NCI-H2107 (cell line): ENCODE measurements at places on chromosomes 6 and 20.

DNA sequence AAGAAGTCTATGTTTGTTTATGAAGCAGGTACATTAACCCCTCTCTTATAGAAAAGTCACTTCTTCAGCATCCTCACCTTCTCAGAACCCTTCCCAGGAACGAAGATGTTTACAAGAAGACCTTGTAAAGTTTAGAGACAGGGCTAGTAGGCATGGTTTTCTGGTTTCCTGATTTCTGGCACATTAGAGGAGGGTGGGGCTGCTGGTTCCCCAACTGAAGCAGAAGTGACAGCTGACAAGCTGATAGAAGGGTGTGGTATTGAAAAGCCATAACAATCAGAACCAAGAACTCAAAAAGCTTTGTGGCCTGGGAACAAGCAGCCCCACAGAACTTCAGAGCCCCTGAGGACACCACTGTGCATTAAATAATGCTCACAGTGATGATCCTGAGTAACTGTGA, 91.2 kb downstream of the RTN4IP1 start:
- DNase-seq, result no peak

DNA sequence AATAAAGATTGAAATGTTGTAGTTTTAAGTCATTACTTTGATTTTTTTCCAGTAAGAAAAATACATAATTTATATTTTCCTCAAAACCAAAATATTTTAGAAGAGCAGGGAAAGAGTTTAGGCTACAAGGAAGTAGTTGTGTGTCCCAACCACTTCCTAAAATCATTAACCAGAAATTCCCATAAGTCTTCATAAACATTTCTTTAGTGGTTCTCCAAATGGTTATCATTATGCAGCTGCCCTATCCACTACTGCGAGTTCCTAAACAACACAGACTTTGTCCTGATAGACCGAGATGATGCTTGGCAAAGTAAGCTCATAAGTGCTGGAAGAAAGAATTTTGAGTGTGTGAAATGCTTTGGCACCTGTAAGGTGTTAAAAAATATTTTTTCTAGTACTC, 93.6 kb downstream of the ARMC2 start:
- no peak for DNase-seq

- no peak for DNase-seq
Measured at GRCh38 chr20:2900845-2901592, 27.7 kb downstream of the PTPRA start.

DNA sequence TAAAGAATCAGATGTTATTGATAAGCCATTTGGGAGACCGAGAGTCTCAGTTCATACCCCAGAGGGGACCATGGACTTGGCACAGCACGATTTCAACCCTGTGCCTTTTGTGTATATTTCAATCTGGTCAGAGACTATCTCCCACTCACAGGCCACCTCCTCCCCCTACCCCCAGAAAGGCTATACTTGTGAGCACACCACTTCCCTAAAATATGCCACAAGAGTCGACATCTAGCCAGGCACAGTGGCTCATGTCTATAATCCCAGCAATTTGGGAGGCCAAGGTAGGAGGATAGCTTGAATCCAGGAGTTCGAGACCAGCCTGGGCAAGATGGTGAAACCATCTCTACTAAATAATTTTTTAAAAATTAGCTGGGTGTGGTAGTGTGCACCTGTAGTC, 13.6 kb upstream of the TCF15 start:
- no peak for DNase-seq

GRCh38 chr6:91482498-91482897, 895.6 kb upstream of the MAP3K7 start:
- DNase-seq, result no peak

DNA sequence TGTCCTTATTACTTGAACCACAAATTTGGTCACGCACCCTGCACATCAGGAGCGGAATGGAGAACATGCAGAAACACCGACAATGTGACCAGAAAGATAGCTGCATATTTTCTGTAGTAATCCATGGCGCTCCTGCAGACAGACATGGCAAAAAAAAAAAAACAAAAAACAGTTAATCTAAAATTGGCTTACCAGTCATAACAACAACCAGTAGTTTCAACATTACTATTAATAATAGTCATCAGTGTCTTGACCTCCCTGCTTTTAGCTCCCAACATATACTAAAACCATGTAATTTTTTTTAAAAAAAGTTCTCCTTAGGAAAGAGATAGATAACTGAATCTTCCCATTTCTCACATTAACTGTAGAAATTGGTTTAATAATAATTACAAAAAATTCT, 6.8 kb downstream of the CGA start:
- DNase-seq, result no peak

DNA sequence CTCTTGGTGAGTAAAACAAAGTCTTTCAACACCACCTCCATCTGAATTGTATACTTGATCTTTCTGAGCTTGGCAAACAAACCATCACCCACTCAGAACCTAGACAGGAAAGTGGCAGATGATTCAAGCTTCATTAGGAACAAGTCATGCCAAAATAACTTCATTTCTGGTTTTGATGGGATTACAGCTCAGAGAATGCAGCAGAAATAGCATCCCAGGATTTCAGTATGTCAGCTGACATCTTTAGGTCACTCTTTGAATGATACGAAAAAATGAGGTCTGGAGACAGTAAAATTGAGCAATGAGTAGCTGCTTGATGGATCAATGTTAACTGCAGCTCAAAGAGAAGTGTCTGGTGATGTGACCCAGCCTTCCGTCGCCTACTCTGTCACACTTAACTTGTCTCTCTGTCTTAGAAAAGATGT, 92.4 kb downstream of the GJA10 start:
- no peak for DNase-seq

GRCh38 chr6:111469543-111469942, 13.5 kb downstream of the REV3L start:
- DNase-seq, result no peak

GRCh38 chr6:166736634-166737033, 109.6 kb upstream of the RPS6KA2 start:
- DNase-seq, result no peak

DNA sequence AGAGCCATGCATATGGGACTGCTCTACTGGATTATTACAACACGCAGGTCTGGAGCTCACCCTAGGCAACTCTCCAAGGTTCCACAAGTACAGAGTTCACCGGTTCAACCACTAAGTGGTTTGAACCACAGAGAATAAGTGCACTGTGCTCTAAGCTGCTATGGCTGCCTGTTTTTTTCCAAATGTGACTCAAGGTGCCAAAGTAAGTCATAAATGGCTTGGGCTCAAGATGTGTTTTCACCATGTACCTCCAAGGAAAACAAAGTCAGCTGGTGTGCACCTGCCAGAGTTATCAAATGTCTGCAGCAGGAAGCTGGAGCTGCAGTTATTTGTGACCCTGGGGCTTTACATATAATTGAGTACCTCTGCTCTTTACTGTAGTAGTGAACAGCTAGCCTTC, 76.7 kb downstream of the PREP start:
- peak; percentile 55 for DNase-seq

- no peak for DNase-seq
Measured at GRCh38 chr20:49819702-49820101, 7.1 kb downstream of the SLC9A8 start.

GRCh38 chr6:75620381-75621304, 19.0 kb downstream of the SENP6 start:
- DNase-seq, result no peak
